Sigmoid colon (tissue), 7 donors: ENCODE measurements at places on chromosomes 2 and 18.

- no peak for DNase-seq
These were observed 85.5 kb downstream of the SMAD2 start for GRCh38 chr18:47844828-47845498.

- no peak for DNase-seq
These were observed 82.7 kb downstream of the ORC4 start for GRCh38 chr2:147937744-147938349.

- no peak for DNase-seq
These were observed 17.2 kb downstream of the THOC1 start for GRCh38 chr18:250685-251084.

DNA sequence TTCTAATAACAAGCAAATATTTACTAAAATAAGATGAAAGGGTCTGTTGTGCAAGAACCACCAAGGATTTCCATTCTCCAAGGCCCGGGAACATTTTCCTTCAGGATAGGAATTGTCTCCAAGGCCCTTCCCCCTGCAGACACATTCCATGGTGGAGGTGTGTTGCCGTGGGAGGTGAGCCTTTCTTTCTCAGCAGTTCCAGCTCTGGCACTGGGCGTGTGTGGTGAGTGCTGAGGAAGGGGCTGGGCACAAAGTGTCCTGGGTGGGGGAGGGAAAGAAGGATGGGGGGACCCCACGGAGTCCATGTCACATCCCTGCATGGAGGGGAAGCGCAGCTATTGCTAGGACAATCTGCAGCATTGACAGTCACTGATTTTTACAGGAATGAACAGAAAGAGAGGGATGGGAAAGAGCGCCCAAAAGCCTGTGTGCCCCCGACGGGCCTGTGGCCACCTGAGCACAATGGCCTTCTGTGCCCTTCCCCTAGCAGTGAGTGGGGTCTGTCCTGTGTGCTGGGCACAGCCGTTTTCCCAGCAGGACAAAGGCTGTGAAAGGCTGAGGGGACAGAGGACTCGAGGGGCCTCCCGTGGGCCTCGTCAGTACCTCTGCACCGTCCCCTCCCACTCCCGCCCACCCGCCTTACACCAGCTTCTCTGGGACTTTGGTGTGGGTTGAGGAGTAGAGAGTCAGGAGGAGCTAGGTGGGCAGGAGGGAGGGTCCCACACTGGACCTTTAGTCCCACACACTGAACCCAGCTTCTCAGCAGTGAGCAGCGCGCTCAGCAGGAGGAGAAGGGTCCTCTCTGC, 79.8 kb downstream of the PTGR3 start:
- no peak for DNase-seq

GRCh38 chr2:165950438-165950837, 3.1 kb downstream of the TTC21B start:
- no peak for DNase-seq

DNA sequence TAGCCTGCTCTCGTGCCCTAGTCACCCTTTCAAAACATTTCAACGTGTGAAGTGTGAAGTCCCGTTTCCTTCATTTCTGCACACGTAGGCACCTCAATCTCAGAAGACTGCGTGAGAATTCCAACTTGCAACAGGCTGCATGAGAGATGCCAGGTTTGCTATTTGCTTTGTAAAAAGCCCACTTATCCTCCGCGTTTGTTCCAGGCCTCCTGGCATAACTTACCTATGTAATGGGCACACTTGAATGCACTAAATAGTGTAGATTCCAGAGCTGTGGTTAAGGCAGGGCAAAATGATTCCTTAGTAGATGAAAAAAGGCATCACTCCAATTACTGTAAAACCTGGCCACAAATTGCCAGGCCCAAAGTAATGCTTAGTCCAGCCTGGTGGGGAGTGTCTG, 179.6 kb downstream of the INO80D start:
- no peak for DNase-seq

- no peak for DNase-seq
These were observed 28.0 kb upstream of the SCLY start for GRCh38 chr2:238032755-238033337.
